ENCODE measurements at places on chromosomes 12 and 14. TPM values are rescaled to one million over a fixed set of nuclear protein-coding genes. Genes with fewer than 3 reads are reported as not detected.

Gene NTF3
- total RNA-seq: 1.3 TPM

Gene ISCA2
- 13.3 TPM for total RNA-seq

GRCh38 chr12:27355979-27356378 lies 23.3 kb downstream of the BMAL2 start:
- DNase-seq: no peak

- no peak for DNase-seq
Observed at GRCh38 chr14:61433169-61433568, 111.8 kb downstream of the PRKCH start.

DNA sequence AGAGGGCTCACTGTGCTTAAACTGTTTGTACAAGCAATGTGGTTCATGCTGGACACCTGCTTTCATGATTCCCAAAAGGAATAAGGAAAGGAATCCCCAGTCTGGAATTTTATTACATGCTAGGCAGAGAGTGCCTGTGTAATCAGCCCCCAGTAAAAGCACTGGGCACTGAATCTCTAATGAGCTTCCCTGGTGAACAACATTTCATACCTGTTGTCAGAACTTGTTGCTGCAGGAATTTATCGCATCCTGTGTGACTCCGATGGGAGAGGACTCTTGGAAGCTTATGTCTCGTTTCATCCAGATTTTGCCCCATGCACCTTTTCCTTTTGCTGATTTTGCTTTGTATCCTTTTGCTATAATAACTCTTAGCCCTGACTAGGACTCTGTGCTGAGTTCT lies 190.2 kb upstream of the HMGA2 start:
- no peak for DNase-seq

Gene MYO1A
- total RNA-seq: not detected

DNA sequence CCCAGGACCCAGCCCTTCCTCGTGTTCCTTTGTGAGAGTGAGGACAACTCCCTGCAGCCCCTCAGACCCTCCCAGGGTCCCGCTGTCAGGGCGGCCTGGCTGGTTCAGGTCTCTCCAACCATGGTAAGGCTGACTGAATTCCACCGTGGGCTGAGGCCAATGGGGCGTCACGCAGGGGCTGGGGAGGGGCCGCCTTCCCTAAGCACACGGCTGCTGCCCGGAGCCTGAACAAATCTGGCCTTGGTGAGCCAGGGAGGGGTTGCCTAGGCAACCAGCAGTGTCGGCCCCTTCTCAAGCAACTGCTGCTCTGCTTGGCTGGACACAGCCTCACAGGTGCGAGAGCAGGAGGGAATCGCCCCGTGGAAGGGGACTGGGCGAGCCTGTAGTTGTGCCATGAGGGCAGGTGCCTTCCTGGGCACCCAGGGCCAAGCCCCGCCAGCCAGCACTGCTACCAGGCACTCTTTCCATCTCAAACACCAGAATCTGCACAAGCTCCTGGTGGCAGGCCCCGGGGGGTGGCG lies 37.0 kb upstream of the GALNT9 start:
- no peak for DNase-seq

Data from A172 (cell line).